NCI-H1092 (cell line): ENCODE measurements at places on chromosomes 1 and 21.

DNA sequence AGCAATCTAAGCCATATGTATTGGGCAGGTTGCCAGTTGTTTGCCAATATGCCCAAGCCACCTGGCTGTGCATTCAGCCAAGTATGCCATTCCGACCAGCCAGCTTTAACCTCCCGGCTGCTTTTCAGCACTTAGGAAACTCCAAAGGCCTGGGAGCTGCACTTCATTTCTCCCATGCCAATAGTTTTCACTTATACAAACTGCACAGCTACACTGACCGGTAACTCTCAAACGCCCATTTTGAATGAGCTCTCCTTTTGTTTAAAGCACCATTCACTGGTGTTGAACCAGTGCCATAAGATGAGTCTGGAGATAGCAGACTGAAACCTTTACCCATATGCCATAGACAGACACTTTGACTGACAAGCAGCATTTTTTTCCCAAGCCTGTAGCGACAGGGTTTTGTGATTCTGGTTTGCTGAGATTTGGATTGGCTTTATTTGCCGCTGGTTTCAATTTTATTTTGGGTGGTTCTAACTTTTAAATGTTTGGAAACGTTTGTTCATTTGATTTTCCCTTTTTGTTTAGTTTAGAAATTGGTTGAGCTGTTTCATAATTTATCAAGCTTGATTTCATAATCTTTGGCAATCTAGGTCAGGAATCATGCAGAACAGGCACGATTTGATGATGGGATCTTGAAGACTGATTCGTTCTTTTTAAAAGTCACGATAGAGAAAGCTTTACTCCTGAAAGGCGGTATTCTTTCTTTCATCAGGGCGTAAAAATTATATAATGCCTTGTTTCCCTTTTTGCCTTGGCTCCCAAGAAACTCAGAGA, 144.6 kb downstream of the NFIA start:
- DNase-seq: peak; percentile 76

GRCh38 chr1:7333620-7334019, 437.5 kb upstream of the VAMP3 start:
- no peak for DNase-seq

DNA sequence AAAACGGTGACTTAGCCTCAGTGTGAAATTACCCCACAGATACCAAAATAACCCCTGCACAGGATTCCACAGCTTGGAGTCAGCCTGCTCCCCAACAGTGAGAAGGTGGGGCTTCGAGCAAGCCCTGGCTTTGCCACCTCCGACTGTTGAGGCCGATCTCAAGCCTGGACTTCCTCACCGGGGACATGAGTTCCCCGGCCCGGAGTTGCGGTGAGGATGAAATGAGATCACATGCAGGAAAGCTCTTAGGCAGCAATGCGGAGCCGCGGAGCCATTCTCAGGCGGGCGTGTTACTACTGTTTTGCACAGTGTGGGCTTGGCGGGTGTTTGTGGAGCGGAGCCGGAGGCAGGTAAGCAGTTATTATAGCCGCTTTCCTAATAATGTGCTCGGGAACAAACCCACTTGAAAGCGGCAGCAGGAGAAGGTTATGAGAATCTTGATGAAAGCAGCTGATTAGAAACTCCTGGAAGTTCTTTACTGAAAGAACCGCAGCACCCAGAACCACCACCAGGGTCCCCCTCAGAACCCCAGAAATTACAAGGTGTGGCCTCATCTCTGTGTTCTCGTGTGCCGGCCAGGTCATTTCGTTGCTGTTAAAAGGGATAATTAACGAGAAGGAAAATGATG, 3.9 kb upstream of the CLSTN1 start:
- DNase-seq: no peak

GRCh38 chr1:34786521-34787325, 5.7 kb downstream of the GJB3 start:
- DNase-seq: peak; percentile 68

- no peak for DNase-seq
Measured at GRCh38 chr1:9442278-9442846, 96.9 kb upstream of the SLC25A33 start.
